ENCODE measurements at places on chromosomes 12 and 14.

GRCh38 chr12:6708960-6709394 lies 8.4 kb upstream of the PIANP start:
- peak; percentile 14 for DNase-seq

GRCh38 chr12:57232156-57232756 lies 2.7 kb downstream of the SHMT2 start:
- DNase-seq: no peak

GRCh38 chr12:48917857-48918537 lies 7.3 kb downstream of the FKBP11 start:
- peak; percentile 44 for DNase-seq

DNA sequence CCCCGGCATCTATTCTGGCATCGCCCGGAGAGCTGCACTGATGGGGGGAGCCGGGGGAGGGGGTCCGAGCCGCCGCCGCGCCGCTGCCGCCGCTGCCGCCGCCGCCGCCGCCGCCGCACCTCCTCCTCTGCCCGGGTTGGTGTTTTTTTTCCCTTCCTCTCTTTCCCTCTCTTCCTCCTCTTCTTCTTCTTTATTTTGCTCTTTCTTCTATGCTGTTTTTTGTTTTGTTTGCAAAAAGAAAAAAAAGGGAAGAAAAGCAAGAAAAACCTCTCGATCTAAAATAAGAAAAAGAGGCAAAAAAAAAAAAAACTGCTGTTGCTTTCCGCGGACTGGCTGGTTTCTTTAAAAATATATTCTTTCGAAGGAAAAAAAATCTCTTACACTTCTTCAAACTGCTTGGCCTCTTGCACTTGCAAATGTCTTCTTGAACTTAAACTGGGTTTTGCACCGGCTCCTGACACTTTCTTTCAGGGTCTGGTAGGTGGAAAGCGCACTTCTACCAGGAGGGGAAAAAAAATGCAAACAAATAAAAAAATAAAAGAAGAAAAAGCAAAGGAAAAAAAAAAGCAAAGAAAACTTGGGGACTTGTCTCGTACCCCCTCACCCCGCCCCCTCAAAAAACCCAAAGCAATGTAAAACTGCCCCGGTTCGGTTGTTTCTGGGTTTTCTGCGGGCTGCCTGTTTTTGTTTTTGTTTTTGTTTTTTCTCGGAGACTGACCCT lies 616 bp downstream of the BCL11B start:
- DNase-seq: no peak

DNA sequence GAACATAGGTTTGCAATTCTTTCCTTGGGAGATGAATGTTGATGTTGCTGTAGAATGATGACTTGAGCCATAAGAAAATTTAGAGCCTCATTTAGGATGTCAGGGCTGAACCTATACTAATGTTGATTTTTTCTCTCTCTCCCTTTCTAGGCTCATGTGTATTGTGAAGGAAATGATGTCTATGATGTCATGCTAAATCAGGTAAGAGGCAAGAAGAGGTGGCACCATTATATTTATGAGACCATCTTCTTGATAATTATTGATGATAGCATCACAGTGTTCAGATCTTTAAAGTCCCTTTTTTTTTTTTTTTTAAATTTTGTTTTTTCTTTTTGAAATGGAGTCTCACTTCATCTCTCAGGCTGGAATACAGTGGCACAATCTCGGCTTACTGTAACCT lies 3.3 kb downstream of the PARP2 start:
- DNase-seq: no peak

GRCh38 chr12:105316931-105317852 lies 13.3 kb upstream of the C12orf75 start:
- no peak for DNase-seq

DNA sequence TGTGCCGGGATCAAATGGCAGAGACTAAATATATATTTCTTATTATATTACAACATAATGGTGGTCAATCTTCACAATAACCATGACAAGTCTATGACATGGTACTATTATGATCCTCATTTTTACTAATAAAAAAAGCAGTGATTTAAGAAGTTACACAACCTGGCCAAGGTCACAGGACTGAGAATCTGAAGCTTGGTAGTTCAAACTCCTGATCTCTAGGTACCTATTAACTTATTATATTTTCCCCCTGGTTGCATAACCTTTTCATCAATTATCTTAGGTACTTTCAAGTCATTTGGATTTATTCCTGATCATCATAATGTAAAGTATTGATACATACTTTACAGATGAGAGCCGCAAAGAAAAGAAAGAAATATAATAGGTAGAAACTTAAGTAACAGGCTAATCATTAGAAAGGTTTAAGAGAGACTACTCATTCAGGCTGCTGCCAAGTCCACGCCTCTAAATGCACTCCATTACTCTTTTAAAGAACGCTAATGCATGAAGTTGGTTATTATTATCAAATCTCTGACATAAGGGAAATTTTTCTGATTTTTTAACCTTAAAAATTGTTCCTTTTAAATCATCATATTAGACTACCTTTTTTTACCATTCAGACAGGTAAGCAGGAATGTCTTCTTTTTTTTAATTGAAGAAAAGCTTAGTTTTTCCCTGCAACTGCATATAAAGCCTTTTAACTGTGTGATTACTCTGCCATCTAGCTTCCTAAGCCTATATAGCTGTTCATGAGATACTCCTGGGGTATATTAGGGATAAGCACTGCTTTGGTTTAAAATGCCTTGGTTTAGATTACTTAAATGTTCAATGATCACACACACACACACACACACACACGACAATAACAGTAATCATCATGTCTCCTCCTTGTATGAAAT lies 35.6 kb downstream of the RPS29 start:
- DNase-seq: no peak

DNA sequence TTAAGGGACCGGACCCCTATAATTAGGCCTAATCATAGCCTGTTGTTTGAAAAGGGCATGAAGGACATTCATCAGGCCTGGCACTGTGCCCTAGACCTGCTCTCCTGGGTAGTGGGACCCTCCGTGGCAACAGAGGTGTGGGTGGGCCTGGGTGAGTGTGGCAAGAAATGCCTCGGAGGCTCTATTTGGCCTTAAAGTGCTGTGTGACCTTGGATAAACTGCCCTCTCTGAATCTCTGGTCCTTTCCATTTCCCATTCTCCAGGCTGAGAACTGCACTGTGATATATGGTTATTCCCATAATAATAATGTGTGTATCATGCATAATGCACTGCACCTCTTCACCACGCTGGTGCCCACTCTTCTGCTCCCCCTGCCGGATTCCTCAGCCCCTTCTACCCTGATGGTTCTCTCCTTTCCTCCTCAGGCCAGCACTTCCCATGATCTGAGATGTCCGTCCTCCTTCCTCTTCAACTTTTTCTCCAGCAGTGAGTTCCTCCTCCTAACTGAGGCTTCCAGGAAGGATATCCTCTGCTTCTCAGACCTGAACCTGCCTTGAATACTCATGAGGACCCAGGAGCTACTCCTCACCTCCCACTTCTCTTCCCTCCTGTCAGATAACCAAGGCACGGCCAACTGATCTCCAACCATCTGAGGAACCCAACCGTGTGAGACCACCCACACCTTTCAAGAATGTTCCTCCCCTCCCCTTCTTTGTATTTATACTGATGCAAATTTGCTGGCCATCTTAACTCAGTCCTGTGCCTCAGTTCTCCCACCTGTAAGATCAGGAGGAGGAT lies 111.0 kb upstream of the PZP start:
- DNase-seq: no peak

- DNase-seq: no peak
Measured at GRCh38 chr12:54725233-54725843, 77.2 kb upstream of the DCD start.
